ENCODE measurements at places on chromosomes 7 and 10.

DNA sequence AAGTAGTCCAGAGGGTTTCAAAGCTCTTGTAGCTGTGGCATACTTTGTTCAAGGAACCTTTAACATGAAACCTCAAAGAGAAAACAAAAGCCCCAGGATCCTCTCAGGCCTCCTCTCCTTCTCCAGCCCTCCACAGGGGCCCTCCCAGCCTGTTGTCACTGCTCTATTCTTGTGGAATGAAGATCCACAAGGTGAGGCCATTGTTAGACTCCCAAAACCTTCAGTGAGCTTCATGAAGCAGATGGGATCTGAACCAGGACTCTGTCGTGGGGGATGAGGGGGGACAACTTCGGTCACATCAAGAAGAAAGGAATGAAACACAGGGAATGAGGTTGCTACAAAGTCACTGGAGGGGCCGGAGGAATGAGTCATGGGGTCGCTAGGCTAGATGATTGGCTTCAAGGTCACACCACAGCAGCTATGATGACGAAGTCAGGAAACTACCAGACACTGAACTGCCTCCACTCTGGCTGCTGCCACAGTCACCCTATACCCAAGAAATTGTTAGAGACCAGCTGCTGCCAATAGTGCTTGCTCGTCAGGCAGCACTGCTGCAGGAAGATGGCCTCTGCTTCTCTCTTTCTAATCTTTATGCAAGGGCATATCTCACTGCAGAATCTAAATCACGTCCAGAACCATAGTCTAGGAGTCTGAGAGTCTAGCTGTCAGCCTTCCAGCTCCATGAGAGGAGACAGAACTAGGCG is 208.8 kb downstream of the HIBADH start:
- no peak for DNase-seq

- no peak for DNase-seq
These were observed 74.3 kb downstream of the GFRA1 start for GRCh38 chr10:116198676-116199035.

DNA sequence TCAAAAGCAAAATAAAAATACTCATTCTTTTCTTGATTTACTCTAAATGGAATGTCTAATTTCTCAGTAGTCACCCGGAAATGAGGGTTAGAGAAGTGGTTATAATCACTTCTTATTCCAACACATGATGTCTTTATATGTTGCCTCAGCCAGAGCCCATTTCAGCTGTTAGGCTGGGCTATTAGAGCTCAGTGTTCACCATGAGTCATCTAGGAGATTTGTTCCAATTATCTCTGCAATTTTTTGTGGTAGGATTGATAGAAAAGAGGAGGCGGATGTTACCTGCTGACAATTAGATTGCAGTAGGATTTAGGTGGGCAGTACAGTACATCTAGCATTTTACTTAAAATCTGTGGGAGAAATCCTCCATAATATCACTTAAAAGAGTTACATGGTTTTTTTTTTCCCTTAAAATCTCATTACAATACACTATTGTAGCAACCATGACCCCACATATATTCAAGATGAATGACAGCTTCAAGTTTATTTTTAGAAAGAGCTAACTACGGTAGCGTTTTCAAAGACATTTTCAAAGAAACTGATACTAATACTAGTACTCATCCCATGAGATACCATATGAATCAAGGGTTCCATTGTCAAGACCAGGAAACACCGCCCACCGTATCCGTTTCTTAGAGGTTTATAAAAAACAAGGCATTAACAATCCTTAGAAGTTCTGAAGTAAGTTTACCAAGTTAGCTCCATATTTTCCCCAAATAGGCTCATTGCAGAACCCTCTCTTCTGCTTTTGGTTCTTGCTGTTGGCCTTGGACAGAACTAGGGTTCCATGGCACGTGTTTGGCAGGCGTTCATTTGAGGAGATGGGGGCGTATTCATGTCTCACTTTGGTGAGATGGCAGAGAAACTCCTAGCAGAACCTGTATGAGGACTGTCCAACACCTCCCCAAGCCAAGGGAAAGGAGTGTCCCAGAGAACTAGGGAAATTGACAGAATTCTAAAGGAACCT is 10.4 kb downstream of the CPA2 start:
- peak; percentile 73 for DNase-seq

DNA sequence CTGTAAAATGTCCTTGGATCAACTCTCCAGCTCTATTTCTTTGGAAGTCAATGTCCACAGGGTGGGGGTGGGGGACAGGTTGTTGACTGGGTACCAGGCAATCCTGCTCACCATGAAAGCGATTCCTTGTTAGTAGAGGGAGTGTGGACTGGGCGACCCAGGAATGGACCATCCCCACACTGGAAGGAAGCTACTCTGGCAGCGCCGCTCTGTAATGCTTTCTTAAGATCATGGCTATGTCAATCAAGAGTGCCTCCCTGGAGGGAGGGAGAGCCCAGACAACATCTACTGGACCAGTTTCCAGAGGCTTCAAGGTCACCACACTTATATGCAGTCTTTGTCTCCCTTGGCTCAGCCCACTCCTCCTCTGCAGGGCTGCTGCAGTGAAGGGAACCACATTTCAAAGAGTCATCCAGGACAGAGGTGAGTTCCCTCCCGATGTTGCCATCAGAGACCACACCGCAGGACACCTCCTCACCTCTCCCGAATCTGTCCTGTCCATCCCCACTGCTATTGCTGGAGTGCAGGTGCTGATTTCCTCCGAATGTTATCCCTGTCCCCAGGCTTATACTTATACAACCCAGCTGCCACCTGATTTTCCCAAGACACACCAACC is 6.9 kb downstream of the GIMAP5 start:
- no peak for DNase-seq

DNA sequence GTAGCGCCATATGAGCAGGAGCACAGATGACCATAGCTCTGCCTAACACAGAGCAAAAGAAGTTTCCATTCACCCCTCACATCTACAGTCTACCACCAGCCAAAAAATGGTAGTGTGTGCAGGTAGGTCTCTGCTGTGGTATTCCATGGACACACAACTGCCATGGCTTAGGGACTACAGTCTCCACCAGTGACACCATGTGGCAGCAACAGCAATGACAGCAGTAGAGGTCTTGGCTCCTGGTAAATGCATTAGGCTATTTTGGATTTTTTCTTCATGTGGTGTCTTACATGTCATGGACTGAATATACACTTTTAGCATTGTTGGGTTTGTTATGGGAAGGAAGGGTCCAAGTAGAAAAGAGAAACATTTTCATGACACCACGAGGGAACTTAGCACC is 70.1 kb upstream of the CABCOCO1 start:
- DNase-seq = peak; percentile 13

DNA sequence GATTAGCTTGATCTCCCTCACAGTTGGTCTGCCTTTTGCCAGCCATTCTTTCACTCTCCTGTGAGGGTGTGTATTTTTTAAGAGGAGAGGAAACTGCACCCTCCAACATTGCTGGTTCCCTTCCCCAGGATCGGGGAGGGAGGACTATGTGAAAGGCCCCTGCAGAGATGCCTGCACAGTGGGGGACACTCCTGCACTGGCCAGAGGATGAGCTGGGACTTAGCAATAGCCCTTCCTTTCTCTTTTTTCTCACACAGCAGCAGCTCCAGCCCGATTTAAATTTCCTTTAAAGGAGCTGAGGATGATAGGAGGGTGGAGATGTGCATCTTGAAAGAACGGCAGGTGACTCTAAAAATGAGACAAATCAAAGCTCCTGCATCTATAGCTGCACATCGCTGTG is 18.7 kb downstream of the SORCS3 start:
- no peak for DNase-seq

GRCh38 chr7:4189131-4189570 is 492.9 kb upstream of the FOXK1 start:
- no peak for DNase-seq

DNA sequence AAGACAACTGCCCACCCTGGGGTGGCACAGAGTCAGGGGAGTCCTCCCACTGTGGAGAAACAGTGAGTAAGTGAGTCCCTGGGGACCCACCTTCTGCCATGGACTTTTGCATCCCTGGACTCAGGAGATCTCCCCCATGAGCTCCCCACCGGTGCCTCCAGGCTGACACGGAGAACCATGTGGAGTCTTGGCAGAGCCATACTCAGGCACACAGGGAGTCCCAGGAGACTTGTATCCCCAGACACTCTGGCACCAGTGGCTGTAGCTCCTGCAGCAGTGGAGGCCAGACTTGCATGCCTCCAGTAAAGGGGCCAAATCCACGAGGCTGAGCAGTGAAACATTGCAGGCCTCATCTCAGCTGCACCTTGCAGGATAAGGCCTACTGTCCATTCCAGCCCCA is 791.4 kb downstream of the PCDH15 start:
- DNase-seq = no peak

DNA sequence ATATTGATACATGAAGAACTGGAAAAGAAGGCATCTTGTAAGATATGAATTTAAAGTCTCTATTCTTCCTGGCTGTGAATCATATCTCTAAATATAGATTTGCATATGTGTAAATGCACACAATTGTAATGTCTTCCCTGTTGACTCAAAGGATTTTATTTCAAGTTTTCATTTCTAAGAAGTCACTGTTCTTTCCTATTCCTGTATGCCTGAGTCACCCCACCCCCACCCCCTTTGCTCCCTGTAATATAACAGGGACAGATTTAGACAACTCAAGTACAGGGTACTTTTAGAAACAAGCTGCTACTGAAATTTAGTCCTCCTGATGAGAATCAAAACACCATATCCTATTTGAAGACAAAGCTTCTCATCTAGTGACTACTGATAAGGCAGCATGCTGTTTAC is 43.0 kb upstream of the HECTD2 start:
- DNase-seq = no peak

DNA sequence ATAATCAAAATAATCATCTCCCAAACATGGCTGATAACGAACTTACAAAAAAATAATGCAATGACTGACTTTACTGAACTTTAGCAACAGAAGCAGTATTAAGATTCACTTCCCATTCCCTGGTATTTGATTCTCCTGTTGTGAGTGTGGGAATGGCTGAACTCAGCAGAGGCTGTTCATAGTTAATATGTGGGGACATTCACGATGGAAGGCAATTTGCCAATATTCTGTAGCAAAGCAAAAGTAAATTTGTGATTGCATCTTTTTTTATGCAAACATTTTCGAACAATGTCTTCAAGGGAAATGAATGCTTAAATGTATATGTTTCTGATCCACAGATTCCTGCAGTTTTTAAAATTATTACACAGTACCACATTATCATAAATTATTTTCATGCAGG is 431.7 kb upstream of the KLF6 start:
- DNase-seq = no peak

DNA sequence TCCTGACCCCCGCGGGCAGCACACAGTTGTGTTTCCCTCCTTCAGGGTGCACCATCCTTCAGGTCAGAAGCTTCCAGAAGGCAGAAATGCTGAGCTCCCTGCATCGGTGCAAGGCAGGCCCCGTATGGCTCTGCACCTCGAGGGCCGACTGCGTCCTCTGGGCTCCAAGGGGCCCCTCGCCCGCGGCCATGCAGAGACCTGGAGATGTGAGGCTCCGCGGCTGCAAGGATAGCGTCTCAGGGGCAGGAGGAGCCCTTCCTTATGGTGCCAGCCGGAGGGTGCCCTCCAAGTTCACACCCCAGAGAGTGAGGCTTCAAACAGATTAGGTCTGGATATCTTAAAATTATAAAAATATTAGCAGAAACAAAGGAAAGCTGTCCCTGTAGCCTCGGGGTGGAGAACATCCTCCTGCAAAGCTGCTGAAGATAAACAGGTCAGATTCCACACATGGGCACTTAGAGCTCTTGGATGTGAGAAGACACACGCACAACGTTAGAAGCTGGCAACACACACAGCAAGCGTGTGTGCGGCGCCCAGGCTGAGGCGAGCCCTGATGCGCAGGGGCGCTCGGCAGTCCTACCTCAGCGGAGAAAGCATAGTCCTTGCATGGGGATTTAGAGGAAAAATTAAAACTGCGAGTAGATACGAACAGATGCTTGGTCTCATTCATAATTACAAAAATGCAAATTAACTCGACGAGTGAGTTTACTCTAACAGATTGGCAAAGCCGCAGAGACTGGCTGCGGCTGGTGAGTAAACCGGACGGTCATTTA is 20.4 kb downstream of the KNDC1 start:
- no peak for DNase-seq

DNA sequence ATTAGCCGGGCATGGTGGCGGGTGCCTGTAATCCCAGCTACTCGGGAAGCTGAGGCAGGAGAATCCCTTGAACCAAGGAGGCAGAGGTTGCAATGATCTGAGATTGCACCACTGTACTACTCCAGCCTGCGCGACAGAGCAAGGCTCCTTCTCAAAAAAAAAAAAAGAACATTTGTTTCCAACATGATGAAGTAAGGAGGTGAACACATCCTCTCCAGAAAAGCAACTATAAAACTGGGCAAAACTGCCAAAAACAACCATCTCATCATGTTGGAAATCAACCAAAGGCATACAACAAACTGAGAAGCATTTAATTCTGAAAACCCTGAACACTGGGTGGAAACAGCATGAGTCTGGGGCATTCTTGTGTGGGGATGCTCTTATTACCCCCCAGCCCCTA is 14.3 kb downstream of the PRTFDC1 start:
- no peak for DNase-seq

GRCh38 chr7:29288181-29289091 is 93.9 kb downstream of the CHN2 start:
- no peak for DNase-seq

- DNase-seq = no peak
These were observed 37.8 kb downstream of the WDFY4 start for GRCh38 chr10:48722153-48723145.

DNA sequence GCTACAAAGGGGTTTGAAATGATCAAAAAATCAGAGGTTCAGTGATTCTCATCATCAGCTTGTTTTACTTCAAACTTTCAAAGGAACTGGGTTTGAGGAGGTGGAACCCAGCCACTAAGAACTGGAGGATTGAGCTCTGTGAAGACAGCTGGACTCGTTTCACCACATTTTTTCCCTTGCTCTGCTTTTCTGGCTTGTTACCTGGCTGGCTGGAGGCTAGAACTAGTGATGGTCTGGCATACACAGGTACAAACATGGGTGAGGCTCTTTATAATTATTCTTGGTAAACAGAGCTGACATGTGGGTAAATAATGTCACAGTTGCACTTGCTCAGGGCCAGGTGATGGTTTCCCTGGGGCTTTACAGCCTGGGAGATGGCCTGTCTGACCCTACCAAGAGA is 352.5 kb downstream of the FGFR2 start:
- no peak for DNase-seq
